Hematopoietic multipotent progenitor cell (in vitro differentiated cells): ENCODE measurements at places on chromosomes 2 and 18. TPM values are rescaled to one million over a fixed set of nuclear protein-coding genes. Genes with fewer than 3 reads are reported as not detected.

Gene KCNG3
- under 0.01 TPM for total RNA-seq

Gene NCKAP1
- total RNA-seq: 1.6 TPM

DNA sequence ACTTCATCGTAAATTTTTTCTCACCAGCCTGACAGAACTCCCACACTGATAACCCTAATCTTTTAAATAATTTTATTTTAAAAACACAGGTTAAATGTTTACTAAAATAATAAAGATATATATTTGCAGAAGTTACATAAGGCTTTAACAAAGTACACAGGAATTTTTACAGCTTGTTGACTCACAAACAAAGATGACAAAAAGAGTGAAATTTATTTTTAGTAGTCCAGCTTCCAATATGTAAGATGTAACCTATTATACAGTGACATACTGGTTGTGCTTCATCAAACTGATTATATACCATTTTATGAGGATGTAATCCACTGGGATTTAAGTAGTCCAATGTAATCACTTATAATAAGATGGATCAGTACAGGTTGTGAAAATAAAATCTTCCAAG is 348.9 kb upstream of the SLC39A10 start:
- DNase-seq: no peak

DNA sequence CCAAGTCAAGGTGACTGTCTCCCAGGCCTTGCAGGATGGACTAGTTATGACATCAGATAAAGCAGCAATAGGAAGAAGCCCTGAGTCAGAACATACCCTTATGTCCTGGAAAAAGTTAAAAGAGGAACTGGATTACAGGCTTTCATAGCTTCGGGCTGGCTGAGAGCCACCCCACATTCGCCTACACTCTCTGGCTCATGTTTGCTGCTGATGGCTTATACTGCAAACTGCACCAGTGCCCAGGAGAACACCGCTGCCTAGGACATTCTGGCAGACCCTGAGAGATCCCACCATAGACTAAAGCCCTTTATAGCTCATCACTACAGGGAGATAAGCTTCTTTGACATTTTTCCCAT is 20.3 kb downstream of the SLC8A1 start:
- DNase-seq: no peak

DNA sequence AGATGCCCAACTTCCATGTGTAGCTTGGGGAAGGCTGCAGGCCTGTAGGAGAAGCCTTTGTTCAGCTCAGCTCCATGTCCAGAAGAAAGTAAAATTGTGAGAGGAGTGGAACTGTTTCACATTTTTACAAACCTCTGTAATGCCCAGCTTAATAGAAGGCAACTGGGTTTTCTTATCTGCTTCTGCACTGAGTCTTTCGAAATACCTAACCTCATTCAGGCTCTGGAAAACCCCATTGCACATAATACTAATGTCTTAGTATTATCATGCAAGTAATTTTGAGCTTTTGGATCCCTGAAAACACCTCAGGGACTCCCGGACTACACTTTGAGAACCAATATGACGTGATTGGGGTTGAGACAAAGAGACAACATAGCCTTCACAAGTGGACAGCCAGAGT is 5.8 kb downstream of the SMIM21 start:
- DNase-seq: no peak

DNA sequence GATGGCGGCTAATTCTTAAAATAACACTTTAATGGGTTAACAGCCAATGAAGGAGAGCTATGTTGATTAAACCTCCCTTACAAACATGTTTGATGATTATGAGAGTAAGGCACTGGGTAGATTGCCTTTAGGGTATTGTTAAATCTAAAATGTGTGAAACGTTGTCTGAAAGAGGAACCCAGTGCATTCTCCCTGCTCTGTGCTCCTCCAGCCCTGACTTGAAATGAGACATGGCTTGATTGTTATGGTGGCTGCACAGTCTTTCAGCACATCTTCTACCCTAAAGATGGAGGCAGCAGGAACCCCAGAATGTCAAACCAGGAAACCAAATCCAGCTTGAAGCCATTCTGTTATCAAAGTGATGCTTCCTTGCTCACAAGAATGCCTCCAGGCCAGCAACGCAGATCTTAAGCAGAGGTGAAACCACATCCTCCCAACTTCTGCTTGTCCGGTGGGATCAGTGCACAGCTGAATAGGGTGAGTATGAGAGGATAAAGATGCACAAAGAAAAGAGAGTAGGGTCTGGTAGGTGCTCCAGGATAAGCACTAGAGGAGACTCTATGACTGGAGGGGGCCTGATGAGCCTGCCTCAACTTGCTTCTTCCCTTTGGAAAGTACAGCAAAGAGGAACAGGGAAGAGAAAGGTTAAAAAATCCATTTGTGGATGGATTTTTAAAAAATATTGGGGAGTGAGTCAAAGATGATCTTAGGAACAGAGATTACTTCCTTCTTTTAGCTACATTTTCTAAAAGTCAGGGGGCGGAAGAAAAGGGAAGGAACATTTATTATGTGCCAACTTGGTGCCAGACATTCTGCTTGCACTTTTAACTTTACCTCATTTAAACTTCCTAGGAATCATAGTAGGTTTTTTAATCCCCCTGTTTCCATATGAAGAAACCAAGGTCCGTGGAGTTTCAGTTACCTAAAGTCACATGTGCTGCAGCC is 523.0 kb downstream of the TXNL1 start:
- no peak for DNase-seq

DNA sequence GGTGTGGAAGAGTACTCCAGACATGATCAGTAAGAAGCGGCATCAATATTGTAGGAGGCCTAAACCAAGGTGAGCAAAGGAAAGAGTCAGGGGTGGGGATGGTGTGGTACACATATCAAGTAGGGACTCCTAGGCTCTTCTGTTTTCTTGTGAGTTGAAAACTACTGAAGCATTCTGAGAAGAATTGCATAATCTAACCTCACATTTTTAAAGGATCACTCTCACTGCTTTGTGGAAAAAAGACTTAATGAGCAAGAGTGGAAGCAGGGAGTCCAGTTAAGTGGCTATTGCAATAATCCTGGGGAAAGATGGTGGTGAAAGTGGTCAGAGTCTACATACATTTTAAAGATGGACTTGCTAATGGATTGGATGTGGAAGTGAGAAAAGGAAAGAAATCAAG is 899.5 kb upstream of the FAM98A start:
- DNase-seq: no peak

GRCh38 chr2:28269019-28269784 is 123.5 kb upstream of the FOSL2 start:
- no peak for DNase-seq

DNA sequence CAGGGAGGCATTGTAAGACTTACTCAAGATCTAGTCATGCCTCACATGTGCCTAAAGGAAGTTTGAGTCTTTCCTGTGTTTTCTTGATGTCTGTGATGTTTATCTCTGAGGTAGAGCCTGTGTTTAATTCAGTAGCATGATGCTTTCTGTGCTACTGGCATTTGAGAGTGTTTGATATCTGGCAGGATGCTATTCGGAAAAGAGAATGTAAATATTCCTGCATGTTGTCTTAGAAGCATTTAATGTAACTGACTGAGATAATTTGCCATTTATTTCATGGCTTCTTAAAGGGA is 58.8 kb downstream of the GREB1L start:
- no peak for DNase-seq

DNA sequence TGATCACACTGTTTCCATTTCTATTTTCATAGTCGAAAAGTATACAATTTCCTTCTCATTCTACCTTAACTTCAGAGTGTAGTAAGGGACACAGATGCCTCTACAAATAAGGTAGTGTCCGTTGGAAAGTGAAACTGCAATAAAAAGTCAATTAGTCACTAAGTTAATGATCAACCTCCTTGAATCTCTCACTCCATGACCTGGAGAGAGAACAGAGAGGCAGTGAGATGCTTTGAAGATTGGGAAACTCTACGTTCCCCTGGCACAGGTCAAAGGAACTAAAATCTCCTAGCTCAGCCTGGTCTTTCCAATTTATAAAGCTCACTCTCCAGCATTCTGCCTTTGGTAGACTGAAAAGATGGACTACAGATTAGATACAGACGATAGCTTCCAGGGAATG is 153.8 kb upstream of the ACAA2 start:
- no peak for DNase-seq

- DNase-seq: no peak
These were observed 1186.8 kb upstream of the CELF4 start for GRCh38 chr18:38752430-38752829.

DNA sequence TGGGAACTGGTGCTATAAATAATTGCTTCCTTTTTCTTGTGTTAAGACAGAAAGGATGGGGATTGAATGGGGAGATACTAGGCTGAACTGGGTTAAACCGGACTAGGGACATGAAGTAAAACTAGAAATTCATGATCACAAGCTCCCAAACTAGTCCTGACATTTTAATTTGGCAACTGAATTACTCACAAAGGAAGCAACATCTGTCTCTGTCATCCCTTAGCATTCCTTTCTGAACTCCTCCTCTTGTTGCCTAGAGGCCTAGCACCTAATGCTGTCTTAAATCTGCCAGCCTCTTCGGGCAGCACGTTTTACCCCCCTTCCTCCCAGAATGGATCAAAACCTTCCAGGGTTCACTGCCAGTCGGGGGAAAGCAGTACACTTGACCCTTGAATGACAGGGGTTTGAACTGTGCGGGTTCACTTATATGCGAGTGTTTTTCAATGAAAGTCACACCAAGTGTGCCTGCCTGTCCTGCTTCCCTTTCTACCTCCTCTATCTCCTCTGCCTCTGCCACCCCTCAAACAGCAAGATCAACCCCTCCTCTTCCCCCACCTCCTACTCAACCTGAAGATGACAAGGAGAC is 8.2 kb downstream of the KCTD1 start:
- DNase-seq: no peak

- DNase-seq: no peak
These were observed 1.2 kb downstream of the CDK15 start for GRCh38 chr2:201807452-201807999.

Gene CHRNG
- total RNA-seq: not detected

Gene DAPL1
- total RNA-seq: not detected

DNA sequence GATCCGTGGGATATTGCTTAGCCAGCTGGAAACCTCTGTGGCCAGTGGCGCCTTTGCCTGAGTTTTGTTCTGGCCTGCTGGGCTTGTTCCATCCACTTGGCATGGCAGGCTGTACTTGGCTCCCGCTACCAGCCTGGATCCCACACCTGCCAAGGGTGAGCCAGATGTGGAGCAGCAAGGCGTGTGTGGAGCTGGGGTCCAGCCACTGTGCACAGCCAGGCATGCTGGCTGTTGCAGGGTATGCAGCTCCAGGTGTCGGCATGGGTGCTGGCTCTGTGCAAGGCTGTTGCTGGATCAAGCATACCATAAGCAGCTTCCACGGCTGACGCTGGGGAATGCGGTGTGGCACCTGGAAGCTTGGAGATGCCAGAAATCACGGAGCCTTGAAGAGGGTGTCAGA is 34.5 kb downstream of the PTPN4 start:
- DNase-seq: no peak

DNA sequence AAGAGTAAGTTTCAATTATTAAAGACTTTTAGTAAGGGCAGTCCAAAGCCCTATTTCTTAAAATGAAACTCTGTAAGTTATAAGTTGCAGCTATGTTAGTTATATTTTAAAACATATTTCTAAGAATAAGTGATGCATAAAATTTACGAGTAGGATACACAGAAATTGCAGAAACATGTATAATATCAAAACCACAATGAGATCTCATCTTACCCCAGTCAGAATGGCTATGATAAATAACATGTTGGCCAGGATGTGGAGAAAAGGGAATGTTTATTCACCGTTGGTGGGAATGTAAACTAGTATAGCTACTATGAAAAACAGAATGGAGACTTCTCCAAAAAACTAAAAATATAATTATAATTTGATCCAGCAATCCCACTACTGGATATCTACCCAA is 201.2 kb downstream of the CBLN2 start:
- no peak for DNase-seq

GRCh38 chr2:105876191-105876590 is 131.5 kb downstream of the NCK2 start:
- DNase-seq: no peak

GRCh38 chr2:196284866-196285557 is 113.6 kb upstream of the STK17B start:
- no peak for DNase-seq

GRCh38 chr18:7082671-7083070 is 34.9 kb downstream of the LAMA1 start:
- DNase-seq: no peak

GRCh38 chr2:233917116-233917515 is at the start of gene TRPM8:
TRPM8 (plus strand) TSS chr2:233917373; CDS start chr2:233926538, 9,165 bp downstream.
- DNase-seq: no peak

Gene ABCB11
- 0.27 TPM for total RNA-seq

DNA sequence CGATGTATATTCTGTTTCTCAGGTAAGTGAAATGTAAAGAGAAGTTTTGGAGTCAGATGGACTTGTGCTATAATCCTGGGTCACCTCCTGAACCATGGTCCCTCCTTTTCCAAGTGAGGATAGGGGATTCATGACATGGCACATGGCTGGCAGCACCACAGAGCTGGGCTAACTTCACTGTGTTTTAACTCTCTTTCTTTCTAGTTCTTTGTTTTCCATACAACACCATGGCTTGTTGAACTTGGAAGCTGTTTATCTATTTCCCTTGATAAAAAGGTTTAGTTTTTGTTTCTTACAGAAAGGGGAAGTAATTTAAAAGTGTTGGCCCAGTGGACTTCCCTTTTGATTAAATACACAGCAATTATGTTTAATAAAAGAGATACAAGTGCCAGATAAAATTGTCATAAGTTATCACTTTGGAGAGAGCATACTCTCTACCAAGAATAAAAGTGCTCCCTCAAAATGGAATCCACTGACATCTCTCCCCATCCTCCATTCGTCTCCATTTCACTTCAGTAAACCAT is 90.4 kb downstream of the PLCL1 start:
- DNase-seq: peak; percentile 44

Gene GKN1
- not detected for total RNA-seq

GRCh38 chr2:64250751-64251423 is 106.7 kb upstream of the PELI1 start:
- DNase-seq: no peak

DNA sequence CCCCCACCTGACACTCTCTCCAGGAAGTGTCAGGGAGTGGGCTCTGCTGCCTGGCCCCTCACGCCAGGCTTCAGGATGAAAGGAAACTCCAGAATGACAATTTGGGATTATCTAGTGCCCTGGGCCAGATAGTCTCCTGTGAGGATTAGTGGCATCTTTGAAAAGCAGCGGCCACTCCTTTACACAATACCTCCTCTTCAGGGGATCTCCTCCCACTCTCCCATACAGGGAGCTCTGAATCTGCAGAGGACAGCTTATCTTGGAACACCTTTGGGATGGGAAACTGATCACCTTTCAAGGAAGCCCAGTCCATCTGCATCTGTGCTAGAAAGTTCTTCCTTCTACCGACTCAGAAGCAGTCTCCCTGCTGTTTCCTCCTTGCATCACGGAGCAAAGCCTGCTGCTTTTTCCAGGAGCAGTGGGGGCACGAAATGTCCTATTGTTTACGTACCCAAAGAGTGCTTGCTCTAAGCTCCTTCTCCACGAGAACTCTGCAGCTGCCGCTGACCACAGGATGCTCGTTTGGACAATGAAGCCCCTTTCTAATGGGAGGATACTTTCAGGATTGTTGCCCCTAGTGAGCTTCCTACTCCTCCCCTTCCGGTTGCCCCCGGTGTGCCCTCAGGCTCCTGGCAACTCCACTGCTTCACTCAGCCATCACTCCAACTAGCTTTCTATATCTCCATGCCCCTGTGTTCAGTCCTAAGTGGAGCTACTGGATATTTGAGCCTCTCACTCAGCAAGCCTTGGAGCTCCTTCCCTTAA is 31.5 kb downstream of the SIX3 start:
- DNase-seq: no peak
